Mucosa of gallbladder (tissue), 1 donor: ENCODE measurements at places on chromosomes 5 and 9. TPM values are rescaled to one million over a fixed set of nuclear protein-coding genes. Genes with fewer than 3 reads are reported as not detected.

- no peak for DNase-seq
These were observed 41.6 kb upstream of the SYNPO start for GRCh38 chr5:150598821-150599273.

ARHGEF37 gene
- total RNA-seq, result 32.8 TPM

FCHO2 gene
- 43.2 TPM for total RNA-seq

BRD9 gene
- total RNA-seq, result 40.8 TPM

MLANA gene
- total RNA-seq, result not detected
